ENCODE measurements at places on chromosomes 4 and X.

GRCh38 chr4:110135523-110135922 lies 62.9 kb downstream of the ELOVL6 start:
- no peak for DNase-seq

DNA sequence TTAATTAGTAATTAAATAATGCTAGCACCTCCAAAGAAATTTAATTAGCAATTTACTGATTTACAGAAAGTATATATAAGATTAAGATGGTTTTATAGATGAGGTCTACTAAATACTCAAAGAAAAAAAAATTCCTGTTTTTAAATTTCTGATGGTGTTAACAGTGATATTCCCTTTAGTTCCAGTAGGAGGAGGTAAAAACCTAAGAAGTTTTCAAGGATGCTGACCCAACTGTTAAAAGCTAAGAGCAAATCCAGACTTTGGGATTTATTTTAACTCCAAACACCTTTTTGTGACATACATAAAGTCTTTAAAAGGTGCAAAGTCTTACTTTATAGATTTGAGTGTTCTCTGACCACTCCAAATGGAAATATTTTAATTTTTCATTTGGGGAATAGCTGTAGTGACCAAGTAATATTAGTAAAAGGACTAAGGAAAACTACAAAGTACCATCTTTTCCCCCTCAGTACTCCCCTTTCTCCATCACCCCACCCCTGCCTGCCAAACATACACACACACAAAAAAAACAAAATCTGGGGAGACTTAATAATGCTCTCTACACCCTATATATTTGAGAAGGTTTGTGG lies 34.2 kb upstream of the CSN1S1 start:
- no peak for DNase-seq

- DNase-seq: no peak
These were observed 150.6 kb downstream of the RASL11B start for GRCh38 chr4:53012738-53013137.

DNA sequence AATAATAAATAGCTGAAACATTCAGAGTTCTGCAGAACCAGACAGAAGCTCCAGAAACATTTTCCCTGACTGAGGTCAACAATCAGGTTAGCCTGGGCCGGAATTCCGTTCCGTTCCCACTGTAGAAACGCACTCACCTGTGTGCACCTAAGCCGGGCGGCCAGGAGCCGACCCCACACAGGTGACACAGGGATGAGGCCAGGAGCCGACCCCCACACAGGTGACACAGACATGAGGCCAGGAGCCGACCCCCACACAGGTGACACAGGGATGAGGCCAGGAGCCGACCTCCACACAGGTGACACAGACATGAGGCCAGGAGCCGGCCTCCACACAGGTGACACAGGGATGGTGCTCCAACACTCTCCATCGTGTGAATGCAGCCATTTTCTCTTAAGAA lies 21.9 kb downstream of the FAT1 start:
- DNase-seq: no peak

Data from HuH-7 (cell line).